ENCODE measurements at places on chromosomes 6 and 20.

- DNase-seq = no peak
Measured at GRCh38 chr6:25142506-25142905, 136.7 kb upstream of the CARMIL1 start.

- DNase-seq = no peak
Measured at GRCh38 chr20:50991076-50991475, 31.8 kb downstream of the KCNG1 start.

- DNase-seq = no peak
Measured at GRCh38 chr20:2799688-2800520, 523 bp downstream of the CPXM1 start.

GRCh38 chr20:4040283-4041179 lies 25.2 kb upstream of the RNF24 start:
- DNase-seq = no peak

- DNase-seq = no peak
Measured at GRCh38 chr6:2783188-2783963, 18.2 kb downstream of the WRNIP1 start.

DNA sequence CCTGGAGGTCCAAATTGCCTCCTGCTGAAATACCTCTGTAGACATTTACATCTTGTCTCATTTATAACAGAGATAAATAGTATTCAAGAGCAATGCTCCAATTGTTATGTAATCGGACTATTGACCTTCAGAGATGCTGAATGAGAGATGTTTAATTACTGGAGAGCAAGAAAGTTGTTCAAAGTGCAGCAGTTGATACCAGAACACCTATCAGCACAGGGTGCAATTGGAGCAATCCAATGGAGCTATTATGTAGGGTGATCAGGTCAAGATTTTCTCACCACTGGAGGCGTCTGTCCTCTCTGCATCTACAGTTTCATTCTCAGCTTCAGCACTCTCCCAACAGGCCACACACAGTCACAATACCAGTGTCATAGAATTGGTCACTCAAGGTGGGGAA lies 19.5 kb upstream of the TMX4 start:
- no peak for DNase-seq

DNA sequence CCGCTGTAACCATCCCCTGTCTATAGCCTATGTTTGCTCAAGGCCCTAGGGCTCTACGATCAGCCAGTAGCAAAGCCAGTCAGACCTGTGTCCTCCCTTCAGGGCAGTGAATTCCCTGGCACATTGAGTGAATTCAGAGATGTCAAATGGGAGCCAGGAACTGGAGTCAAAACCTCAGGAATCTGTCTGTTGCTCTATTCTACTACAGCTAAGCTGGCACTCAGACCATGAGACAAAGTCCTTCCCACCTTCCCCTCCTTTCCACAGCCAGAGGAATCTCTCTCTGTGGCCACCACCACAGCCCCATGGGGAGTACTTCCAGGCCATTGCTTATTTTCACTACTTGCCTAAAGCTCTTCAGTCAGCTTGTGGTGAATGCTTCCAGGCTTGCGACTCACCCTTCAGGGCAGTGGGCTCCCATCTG lies 82.0 kb downstream of the PKIB start:
- no peak for DNase-seq

DNA sequence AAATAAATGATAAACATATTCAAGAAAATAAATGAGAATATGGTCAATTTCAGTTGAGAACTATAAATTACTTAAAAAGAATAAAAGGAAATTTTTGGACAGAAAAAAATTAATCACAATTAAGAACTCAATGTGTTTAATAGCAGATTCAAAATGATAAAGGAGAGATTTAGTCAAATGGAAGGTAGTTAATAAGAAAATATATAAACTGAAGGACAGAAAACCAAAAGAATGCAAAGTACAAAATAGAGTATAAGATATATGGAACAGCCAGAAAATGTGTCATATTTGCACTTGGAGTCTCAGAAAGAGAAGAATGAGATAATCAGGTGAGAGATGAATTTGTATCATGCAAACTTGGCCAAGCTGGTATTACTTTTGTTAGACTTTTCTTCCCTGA lies 201.8 kb upstream of the ARID1B start:
- no peak for DNase-seq

- DNase-seq = no peak
Measured at GRCh38 chr6:151391471-151392413, at the start of gene ZBTB2. Gene ZBTB2, minus strand, starts transcription at chr6:151391559. Its CDS starts 17,922 bp downstream, at chr6:151373637.

- no peak for DNase-seq
Measured at GRCh38 chr20:58921564-58921963, 59.5 kb upstream of the NELFCD start.

DNA sequence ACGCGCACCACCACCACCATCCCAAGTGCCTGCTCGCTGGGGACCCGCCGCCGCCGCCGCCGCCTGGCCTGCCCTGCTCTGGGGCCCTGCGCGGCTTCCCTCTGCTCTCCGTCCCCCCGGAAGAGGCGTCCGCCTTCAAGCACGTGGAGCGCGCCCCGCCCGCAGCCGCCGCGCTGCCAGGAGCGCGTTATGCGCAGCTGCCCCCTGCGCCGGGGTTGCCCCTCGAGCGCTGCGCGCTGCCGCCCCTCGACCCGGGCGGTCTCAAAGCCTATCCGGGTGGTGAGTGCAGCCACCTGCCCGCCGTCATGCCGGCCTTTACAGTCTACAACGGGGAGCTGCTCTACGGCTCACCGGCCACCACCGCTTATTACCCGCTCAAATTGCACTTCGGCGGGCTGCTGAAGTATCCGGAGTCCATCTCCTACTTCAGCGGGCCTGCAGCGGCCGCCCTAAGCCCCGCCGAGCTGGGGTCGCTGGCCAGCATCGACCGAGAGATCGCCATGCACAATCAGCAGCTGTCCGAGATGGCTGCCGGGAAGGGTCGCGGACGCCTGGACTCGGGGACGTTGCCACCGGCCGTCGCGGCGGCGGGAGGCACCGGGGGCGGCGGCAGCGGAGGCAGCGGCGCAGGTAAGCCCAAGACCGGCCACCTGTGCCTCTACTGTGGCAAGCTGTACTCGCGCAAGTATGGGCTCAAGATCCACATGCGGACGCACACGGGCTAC lies 7.2 kb downstream of the PRDM13 start:
- DNase-seq = no peak

GRCh38 chr6:40848038-40848437 lies 191.0 kb downstream of the UNC5CL start:
- no peak for DNase-seq

DNA sequence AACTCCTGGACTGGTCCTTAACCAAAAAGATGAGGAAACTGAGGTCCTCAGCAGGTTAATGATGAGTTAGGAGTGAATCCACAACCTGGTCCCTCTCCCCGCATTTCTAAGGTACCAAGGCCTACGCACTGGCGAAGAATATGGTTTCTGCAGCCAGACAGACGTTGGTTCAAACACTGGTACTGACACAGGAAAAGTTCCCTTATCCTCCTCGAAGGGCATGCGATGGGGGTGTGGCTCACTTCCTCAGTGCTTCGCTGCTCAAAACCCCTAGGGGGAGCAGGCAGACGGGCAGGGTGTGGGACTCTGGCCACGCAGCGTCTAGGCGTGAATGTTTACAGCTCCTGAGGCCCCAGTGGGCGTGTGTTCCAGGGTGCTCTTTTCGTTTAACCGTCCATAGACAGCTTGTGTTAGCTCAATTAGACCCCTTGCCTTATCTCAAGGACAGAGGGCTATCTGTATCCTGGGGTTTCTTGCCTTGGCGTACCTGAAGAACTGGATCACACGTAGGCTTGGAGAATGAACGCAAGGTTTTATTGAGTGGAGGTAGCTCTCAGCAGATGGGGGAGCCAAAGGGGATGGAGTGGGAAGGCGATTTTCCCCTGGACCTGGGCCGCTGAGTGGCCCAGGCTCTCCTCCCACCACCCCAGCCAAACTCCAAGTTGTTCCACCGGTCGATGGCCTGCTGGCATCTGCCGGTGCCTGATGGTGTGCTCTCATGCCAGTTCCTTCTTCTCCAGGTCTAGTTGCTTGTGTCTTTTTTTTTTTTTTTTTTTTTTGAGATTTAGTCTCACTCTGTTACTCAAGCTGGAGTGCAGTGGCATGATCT lies 31.8 kb upstream of the PTPN1 start:
- DNase-seq = peak; percentile 47

GRCh38 chr6:96066376-96066775 lies 50.6 kb downstream of the FUT9 start:
- DNase-seq = no peak

GRCh38 chr6:96468681-96469224 lies 52.9 kb upstream of the UFL1 start:
- DNase-seq = no peak

DNA sequence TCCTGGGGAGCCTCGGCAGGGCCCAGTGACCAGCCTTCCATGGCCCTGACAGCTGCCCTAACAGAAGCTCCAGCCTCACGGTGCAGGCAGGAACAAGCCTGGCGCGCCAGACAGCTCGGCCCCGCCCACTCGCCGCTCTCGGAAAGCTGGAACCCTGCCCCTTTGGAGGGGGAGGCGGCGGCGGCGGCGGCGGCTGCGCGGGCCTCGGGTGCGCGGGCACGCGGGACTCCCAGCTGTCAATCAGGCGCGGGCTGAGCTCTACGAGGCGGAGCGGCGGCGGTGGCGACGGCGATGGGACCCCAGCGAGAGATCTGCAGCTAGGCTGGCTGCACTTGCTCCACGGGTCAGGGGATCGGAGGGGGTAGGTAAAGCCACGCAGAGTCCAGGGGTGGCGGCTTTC lies at the start of gene NRSN1:
NRSN1 (plus strand) TSS at position 236 of the 400 bp plus-strand sequence. CDS start 8,113 bp downstream, outside the sequence.
- no peak for DNase-seq

GRCh38 chr6:41914869-41915530 lies 5.9 kb downstream of the MED20 start:
- no peak for DNase-seq

DNA sequence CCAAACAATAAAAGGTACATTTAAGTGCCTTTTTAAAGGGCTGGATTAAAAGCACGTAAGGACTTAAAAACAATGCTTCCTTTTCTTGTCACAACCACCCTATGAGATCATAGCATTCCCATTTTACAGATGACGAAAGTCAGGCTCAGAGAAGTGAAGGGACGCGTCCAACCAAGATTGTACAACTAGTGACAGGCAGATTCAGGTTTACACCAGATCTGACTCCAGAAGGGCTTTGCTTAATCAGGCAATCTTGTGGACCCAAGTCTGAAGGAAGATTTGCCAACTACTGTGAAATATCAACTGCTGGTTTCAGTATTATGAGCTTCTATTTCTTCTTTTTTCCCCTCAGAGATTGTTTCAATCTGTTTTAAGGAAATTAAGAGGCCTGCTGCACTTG lies 877 bp downstream of the ENPP4 start:
- no peak for DNase-seq

GRCh38 chr6:21807299-21808044 lies 213.9 kb downstream of the SOX4 start:
- DNase-seq = no peak

DNA sequence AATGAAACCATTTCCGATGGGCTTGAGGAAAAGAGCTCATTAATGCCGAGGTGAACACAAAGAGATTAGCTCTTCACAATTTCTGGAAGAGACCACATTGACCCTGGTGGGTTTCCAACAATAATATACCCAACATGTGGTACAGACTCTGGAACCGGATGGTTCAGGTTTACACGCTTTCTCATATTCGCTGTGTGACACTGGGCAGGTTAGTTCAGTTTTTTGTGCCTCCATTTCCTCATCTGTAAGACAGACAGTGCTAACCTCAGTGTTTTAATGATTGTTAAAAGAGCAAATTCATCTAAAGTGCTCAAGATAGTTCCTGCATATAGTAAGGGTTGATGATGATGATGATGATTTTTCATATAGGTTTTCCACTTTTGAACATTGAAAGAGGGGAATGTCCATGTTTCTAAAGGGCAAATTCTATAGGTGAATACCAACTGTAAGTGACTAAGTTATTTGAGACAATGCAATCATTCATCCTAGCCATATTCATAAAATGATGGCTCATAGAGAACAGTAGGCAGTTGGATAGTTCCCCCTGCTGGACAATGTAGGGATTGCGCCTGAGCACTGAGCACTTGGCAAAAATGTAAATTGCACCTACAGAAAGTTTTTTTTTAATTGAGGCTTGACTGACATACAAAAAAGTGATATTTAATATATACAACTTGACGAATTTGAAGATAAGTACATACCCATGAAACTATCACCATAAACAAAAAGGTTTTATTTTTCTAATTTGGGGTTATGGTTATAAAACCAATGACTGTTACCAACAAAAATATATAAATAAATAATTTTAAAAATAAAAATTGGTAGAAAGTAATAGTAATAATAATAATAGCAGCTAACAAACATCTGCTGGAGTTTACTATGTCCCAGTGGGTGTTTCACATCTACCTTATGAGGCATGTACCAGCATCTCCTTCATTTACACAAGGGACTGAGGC lies 2.1 kb upstream of the PERP start:
- peak; percentile 78 for DNase-seq

DNA sequence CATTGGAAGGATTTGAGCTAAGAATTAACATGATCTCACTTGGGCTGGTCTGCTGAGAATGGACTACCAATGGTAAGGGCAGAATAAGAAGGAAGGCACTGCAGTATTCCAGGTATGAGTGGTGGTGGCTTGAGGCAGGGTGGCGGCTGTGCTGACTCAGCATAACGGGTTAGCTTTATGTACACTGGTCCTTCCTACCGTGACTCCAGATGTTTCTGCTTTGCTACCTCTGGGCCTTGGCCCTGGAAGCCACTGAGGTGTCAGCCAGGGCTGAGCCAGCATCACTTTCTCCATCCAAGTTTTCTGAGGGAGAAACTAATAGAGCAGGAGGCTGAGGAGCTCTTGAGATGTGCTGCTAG lies 12.9 kb upstream of the BTN3A3 start:
- no peak for DNase-seq
